WTC11 (cell line): ENCODE measurements at places on chromosomes 12 and 14.

GRCh38 chr12:25789541-25789944, 168.9 kb upstream of the RASSF8 start:
- DNase-seq, result no peak

DNA sequence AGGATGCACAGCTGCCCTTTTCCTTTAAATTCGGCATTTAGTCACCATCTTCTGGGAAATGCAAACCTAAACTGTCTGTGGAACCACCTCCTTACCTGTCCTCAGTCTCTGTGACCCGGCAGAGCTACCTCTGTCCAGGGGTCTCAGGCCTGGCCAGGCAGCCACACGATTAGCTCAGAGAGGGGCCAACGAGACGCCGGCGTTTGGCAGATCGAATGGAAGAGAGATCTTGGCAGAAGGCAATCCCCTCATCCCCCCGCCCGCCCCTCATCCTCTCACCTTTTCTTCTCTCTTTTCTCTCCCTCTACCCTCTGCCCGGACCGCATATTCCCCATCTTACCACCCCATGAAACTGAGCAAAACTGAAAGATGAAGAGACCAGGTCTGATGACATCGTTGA, 101.0 kb downstream of the PIWIL1 start:
- no peak for DNase-seq

- DNase-seq, result no peak
These were observed 91.9 kb downstream of the DAD1 start for GRCh38 chr14:22497144-22497423.

GRCh38 chr14:26593357-26593756, 4.5 kb downstream of the NOVA1 start:
- DNase-seq, result no peak

DNA sequence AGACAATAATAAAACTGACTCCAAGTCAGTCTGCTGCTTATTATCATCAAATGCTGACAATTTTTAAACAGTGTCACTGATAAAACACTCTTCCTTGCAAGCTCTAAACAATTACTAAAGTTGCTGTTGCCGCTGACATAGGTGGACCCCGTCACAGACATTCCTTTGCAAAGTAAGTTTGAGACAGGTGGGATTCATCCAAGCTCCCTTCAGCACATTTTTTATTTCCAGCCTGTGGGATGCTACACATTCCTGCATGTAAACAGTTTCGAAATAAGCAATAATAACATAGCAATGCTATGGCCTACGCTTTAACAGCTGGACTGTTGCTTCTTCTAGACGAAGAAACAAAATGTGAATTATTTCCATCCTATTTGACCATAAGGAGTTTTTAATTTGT, 85.4 kb upstream of the HIF1A start:
- no peak for DNase-seq

- no peak for DNase-seq
These were observed 169.9 kb upstream of the HIF1A start for GRCh38 chr14:61525293-61526011.

- no peak for DNase-seq
These were observed 890 bp downstream of the TEP1 start for GRCh38 chr14:20412411-20412810.

- DNase-seq, result no peak
These were observed 112.5 kb downstream of the ALX1 start for GRCh38 chr12:85392508-85392907.

DNA sequence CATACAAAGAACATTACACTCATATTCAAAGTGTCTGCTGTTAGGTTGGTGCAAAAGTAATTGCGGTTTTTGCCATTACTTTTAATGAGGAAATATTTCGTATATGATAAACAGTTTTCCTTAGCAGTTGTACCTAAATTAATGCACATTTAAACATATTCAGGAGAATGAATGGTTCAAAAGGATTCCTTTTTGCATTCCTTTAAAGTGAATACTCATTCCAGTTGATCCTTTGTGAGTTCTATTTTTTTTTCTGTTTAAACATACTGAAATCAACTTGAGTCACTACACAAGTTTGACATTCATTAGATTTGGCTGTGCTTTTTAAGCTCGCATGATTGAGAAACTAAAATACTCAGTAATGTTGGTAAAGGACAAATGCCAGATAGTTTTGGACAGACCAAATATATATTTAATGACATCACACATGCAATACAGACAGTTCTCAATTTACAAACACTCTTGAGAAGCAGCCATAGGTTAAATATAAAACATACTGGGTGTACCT, 13.8 kb upstream of the SLC38A2 start:
- DNase-seq, result no peak

DNA sequence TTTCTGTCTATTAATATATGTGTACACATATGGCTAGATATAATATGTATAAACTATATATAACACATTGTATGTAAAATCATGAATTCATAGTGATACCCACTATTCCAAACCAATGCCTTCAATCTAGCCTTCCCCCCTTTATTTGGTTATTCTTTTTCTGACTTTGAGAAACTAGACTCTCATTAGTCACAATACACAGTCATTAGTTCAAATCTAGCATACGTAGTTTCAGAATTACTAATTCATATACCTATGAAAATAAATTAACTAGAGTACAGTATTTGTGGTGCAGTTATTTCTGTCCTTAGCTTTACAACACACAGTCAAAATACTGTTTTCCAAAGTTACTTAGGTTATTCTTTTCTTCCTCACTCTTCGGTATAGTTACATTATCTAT, 268.2 kb downstream of the DPF3 start:
- DNase-seq, result no peak

GRCh38 chr14:61523751-61524150, 171.6 kb upstream of the HIF1A start:
- no peak for DNase-seq

GRCh38 chr12:38844267-38844666, 61.1 kb downstream of the CPNE8 start:
- DNase-seq, result no peak

DNA sequence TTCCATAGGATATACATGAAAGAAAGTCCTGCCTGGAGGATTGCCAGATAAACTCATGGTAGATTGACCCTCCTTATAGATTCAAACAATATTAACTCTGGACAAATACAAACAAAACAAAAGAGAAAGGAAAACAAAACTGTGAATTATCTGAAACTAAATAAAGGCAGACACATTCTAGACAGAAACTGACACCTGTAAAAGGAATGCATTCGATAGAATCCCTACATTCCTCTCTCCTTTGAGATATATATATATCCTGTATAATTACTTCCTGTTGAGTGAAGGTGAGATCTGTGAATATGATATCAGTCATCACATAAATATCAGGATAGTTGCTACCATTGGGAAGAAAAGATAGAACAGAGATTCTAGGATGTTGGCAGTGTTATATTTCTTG, 948.4 kb upstream of the ATXN7L3B start:
- no peak for DNase-seq

GRCh38 chr12:131287938-131288764, 334.4 kb downstream of the ADGRD1 start:
- DNase-seq, result no peak

DNA sequence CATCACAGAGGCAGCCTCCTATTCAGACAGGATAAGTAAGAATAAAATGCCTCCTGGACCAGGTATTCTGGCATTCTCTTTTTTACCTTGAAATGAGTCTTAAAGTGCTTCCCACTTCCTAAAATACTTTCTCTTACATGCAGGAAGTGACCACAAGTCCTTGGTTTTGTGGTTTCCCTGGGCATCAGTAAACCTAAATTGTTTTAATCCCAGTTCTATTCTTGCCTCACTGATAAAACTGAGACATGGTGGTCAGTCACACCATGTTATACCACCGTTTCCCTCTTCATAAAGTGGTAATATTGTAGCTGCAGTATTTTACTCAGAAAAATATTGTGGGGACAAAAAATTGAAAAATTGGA, 1.2 kb upstream of the SALL2 start:
- no peak for DNase-seq

DNA sequence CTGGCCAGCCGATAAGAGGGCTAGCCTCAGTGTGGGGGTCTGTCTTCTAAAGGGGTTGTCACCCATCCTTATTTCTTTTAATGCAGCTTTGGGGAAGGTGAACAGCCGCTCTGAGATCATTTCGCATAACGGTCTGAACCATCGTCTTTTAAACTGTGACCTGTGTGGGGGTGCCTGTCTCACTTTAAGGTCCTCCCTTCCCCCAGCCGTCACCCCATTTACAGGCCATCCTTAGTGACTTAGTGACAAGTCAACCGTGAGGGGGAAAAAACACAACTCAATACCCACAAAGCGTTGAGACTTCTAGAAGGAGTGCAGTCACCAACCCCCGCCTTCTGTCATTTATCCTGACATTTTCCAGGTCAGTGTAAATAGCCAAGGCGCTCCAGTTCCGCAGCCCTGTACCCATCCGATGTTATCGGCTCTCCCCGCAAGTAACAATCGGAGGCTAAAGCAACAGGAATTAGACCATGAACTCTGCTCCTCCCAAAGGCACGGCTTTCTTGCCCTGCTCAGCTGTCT, 505 bp upstream of the DENND5B start:
- DNase-seq, result no peak

DNA sequence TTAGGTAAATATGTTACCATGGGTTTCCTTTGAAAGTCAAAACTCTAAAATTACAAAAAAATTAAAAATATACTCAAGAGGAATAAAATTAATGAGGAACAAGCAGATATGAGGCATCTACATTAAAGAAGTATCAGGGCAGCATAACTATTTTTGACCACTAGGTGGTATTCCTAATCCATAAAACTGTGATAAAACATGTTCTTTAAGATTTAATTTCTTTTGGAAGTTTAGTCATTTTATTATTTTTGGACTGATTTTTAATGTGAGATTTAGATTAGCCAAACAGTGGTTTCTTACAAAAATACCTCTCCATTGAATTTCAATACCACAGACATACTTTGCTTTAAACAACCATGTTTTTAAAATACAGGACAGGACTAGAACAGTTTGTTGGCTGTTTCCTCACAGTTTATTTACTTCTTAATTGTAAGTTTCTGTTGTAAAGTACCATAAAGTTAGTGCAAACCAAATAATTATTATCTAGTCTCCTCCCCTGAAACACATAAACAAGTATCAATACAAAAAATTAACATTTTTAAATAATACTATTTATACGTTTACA, 49.8 kb downstream of the NTS start:
- no peak for DNase-seq

DNA sequence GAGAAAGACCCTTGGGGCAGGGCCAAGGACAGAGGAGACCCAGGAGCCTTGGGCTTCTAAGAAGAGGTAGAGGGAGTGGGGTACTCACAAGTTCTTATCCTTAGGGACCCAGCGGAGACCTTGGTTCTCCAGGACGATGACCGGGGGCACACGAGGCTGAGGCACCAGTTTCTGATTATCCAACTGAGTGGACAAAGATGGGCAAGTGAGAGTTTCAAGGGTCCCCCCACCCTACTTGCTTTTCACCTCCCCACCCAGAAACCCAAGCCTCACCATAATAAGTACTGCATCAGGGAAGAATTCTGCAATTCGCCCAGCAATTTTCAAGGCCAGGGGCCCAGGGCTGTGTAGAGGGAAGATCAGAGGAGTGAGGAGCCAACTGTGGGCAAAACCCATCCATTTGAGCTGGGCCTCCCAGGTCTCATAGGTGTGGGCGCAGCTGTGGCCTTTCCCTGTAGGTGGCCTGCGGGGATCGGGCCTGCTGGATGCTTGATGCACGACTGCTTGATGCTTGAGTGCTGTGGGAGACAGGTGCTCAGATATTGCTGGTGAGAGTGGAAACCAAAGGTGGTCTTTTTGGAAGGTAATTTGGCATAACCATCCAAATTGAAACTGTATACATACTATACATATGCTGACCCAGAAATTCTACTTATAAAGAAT, 2.0 kb downstream of the EMC9 start:
- no peak for DNase-seq

DNA sequence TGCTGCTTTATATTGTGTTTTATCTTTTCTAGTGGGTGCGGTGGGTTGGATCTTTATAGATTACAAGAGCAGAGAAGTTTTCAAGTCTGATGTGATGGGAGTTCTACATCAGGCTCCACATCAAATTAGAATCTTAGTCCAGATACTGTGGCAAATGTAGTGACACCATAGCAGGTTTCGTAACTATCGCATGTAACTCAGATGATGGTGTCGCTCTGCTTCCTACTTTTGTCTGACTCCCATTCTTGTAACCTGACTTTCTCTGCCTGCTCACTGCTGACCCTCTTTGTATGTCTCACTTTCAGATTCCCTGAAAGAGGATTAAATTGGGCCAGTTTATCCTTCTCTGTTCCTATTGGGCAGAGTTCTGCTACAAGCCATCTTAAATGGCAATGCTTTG, 22.8 kb upstream of the FBXO34 start:
- no peak for DNase-seq

- no peak for DNase-seq
These were observed at the start of gene PALS1 for GRCh38 chr14:67241411-67242167. TSS of gene PALS1 (plus strand) at chr14:67241435. CDS start at chr14:67279171, 37,736 bp downstream.

GRCh38 chr12:51943346-51943745, 8.2 kb upstream of the ACVR1B start:
- no peak for DNase-seq

DNA sequence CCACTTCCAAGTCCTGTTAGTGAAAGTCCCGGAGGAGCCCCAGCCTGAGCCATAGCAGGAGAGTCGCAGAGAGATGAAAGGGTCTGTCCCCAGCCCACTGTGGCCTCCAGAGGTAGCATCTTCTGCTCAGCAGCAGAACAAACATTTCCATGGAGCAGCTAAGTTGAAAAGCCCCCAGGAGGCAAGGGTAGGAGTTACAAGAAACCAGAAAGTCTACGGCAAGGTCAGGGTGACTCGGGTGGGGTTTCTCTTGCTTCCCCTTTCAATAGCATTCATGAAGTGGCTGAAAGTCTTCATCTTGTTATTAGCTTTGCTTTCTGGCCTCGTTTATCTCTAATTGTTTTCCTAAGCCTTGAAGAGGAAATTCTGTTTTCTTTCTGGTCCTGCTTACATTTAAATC, 151.2 kb upstream of the DIO3 start:
- no peak for DNase-seq
